ENCODE measurements at places on chromosomes 12 and 14. TPM values are rescaled to one million over a fixed set of nuclear protein-coding genes. Genes with fewer than 3 reads are reported as not detected.

DNA sequence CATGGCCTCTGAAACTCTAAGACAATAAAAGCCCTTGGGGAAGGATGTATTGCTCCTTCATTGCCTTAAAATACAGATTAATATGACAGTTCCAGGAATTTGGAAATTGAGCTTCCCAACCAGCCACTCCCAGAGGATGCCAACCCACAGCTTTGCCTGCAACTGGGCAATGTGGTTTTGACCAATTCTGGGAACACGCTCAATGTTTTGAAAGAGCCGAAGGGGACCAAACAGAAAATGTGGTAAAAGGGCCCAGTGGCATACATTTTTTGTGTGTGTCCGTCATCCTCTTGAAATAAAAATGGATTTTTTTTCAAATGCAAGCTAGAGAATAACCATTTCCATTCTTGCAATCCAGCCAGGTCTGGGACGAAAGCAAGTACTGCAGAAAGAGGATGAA, 88.3 kb upstream of the PLEKHG7 start:
- no peak for DNase-seq

GRCh38 chr12:21989819-21990412, 48.7 kb upstream of the ABCC9 start:
- DNase-seq = no peak

DNA sequence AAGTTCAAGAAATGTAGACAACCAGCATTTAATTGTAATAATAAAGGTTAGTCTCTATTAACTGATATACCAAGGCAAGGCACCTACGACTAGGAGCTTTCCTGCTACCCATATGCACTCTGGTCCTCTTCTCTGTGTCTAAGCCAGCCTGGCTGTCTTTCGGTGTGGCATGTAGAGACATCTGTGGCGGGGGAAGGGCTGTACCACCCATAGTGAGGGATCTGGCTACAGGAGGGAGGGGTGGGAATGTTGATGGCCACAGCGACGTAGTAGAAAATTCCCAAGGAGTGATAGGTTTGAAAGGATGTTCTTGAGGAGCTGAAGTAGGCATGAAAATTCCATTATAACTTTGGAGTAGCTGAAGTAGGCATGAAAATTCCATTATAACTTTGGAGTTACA, 344.2 kb downstream of the ATP23 start:
- DNase-seq = no peak

The ASB2 gene
- 35.1 TPM for total RNA-seq

GRCh38 chr12:121079736-121080272, 40.8 kb upstream of the OASL start:
- no peak for DNase-seq

DNA sequence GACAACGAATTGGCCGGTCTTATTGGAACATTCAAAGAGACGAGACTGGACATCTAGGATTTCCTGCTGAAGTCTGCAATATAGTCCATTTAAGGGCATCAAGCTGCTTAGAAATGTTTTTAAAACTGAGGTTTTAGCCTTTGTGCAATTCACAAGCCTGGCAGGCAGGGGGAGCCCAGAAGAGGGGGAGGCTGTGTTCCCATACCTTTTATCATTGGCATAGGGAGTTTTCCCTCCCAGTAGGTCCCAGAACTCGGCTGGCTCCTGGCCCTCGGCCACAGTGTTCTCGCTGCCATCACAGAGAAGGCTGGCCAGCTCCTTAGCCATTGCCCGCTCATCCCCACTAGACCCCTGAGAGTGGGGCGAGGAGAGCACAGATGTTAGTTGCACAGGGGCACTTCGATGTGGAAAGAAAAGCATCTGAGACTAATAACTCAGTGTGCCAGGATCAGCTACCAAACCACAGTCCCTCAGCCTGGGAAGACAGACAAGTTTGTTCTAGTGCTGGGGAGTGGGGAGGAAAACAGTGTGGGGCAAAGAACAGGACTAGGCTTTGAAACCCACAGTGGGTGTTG, 15.1 kb downstream of the AVIL start:
- DNase-seq = no peak

GRCh38 chr12:122052285-122052684, 26.3 kb upstream of the MLXIP start:
- DNase-seq = no peak

The NEDD1 gene
- total RNA-seq = 14.0 TPM

- no peak for DNase-seq
Measured at GRCh38 chr14:53193193-53193592, 40.1 kb upstream of the DDHD1 start.

The UBE2N gene
- total RNA-seq = 133 TPM

The KCNJ8 gene
- 10.5 TPM for total RNA-seq

GRCh38 chr12:53201177-53201541, 5.9 kb downstream of the ITGB7 start:
- DNase-seq = no peak

- no peak for DNase-seq
Measured at GRCh38 chr12:673849-674248, 10.6 kb upstream of the NINJ2 start.

The SLC15A5 gene
- not detected for total RNA-seq

- DNase-seq = peak; percentile 53
Measured at GRCh38 chr14:32077081-32078022, at the start of gene ARHGAP5. TSS of gene ARHGAP5 (plus strand) at chr14:32077304. CDS start at chr14:32090670, 13,366 bp downstream.

The PPP4R4 gene
- 0.60 TPM for total RNA-seq

The SLC25A21 gene
- total RNA-seq = 2.2 TPM
